ENCODE measurements at places on chromosomes 16 and 17.

DNA sequence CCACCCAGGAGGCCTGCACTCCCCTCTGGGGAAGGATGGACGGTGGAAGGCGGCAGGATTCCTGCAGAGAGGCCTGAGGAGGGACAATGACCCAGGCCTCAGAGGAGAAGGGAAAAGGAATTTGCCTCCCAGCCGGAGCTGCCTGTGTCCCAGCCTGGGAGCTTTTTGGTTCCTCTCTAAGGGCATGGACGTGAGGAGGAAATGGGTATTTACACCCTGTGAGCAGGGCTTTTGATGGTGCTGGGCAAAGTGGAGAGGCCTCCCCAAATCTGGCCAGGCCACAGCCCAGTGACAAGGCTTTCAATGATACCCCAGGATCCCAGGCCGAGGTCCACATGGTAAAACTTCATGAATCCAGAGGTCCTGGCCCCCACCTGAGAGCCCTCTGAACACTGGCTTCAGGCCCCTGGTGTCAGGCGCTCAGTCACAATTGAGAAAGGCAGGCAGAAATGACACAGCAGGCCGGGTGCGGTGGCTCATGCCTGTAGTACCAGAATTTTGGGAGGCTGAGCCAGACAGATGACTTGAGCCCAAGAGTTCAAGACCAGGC, 56.0 kb upstream of the DOC2B start:
- no peak for DNase-seq

DNA sequence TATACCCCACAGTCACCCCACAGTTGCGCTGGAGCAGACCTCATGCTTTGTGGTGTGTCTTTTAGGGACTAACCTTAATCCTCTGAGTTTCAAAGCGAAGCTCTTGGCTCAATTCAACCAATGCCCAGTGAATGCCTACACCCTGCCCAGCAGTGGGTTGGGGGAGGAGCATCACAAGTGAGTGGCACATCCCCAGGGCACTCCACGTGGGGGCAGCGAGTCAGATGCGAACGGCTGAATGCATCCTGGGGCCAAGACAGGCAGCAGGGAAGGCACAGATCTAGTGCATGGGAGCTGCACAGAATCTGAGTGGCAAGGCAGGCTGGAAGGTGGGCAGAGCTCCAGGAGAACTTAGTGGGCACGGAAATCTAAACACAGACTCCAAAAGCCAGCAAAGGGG, 39.2 kb downstream of the IFT140 start:
- peak; percentile 48 for DNase-seq

DNA sequence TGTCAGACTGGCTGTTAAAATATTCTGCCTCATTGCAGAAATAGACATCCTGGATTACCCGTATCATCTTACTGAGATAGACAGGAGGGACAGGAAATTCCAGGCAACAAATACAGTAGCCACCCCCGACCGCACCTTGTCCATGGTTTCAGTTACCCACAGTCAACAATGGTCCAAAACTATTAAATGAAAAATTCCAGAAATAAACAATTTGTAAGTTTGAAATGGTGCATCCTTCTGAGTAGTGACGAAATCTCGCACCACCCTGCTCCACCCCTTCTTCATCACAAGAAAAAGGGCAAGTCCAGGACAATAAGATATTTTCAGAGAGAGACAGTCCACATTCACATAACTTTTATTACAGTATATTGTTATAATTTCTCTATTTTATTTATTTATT, 23.6 kb upstream of the PRSS54 start:
- no peak for DNase-seq

DNA sequence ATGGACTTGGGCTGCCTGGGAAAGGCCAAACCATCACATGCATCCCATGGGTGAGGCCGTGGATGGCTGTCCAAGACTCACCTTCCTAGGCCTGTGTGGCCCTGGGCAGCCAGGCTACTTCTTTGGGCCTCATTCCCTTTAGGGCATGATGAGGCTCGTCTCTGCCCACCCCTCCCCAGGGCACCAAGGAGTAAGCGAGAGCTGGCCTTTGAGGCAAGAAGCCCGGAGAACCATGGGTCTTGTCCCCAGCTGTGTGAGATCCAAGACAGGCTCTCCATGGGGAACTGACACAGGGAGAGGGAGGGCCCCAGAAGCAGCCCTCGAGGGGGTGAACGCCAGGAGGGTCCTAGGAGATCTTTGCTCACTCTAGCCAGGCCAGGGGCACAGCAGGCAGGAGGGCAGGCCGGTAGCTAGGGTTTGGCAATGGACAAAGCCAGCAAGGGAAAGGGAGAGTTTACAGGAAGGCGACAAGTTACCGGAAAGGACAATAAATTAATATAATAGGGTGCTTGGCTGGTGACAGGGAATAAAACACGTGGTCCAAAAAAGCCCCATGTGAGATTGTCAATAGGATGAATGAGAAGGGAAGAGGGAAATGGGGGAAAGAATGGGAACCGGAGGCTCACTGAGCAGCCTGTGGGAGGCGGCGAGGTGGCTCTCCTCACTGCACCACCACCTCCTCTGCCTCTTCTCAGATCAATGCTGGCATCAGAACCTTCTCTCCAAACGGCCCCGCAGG, 119.1 kb downstream of the SDK2 start:
- no peak for DNase-seq

DNA sequence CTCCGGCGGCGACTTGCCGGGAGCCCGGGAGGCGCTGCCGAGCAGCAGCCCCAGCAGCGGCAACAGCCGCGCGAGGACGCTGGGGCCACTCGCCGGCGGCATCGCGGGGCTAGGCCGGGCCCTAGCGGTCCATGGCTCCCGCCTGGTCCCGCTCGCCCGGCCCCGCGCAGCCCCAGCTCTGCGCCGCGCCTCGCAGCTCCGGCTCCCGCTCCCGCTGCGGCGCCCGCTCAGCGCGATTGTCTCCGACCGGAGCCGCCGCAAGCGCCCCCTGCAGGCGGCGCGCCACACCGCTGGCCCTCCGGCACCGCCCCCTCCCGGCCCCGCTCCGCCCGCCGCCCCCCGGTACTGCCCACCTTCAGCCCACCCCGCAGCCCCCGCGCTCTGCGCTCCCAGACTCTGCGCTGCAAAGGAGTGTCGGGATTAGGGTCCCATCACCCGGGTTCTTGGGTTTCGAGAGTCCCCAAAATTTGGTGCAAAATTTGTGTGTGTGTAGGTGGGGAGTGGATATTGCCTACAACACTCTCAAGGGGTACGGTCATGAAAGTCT, at the start of gene FAM171A2:
TSS of gene FAM171A2 (minus strand) at position 241 of the 547 bp plus-strand sequence. CDS start at position 102, 139 bp downstream.
- DNase-seq, result peak; percentile 56

GRCh38 chr17:29162909-29163341, 17.3 kb downstream of the MYO18A start:
- DNase-seq, result no peak

All from kidney tubule cell (primary cell).